ENCODE measurements at places on chromosomes 6 and 20. TPM values are rescaled to one million over a fixed set of nuclear protein-coding genes. Genes with fewer than 3 reads are reported as not detected.

Gene RALGAPA2
- total RNA-seq, result 22.1 TPM

GRCh38 chr20:54794110-54794509, 318.7 kb downstream of the DOK5 start:
- DNase-seq, result no peak

DNA sequence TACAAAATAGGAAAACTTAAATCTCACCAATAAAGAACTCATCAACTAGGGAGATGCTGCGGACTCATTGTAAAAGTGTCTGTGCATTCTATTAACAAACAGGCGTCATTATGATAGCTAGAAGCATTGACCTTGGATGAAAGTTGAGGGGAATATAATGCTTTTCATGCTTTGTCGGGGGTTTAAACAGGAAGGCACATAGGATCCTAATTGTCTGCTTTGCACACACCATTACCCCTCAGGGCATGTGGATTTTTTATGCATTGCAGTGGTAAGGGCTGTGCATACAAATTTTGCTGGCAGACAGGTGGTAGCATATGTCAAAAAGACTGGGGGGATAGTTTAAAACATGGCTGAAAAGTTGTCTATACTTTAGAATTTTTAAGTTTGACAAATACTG, 447.9 kb upstream of the PLCB4 start:
- no peak for DNase-seq

Gene SPATS1
- total RNA-seq, result not detected

Gene TRIM31
- not detected for total RNA-seq

Gene PTCRA
- not detected for total RNA-seq

GRCh38 chr20:63873477-63873971, 8.5 kb downstream of the TPD52L2 start:
- DNase-seq, result no peak

Gene ARMC2
- 6.0 TPM for total RNA-seq

- no peak for DNase-seq
Observed at GRCh38 chr6:136483906-136484305, 66.3 kb downstream of the MAP7 start.

GRCh38 chr6:43308101-43308989, at the start of gene CRIP3:
CRIP3 (minus strand) TSS chr6:43308826; CDS start chr6:43308792, 34 bp downstream.
- peak; percentile 29 for DNase-seq

Gene RAET1L
- not detected for total RNA-seq

GRCh38 chr6:29982097-29982496, 39.8 kb downstream of the HLA-A start:
- DNase-seq, result no peak

GRCh38 chr6:81054036-81054435, 698.4 kb downstream of the TENT5A start:
- no peak for DNase-seq

GRCh38 chr6:151021896-151022295, 156.4 kb downstream of the MTHFD1L start:
- peak; percentile 61 for DNase-seq

DNA sequence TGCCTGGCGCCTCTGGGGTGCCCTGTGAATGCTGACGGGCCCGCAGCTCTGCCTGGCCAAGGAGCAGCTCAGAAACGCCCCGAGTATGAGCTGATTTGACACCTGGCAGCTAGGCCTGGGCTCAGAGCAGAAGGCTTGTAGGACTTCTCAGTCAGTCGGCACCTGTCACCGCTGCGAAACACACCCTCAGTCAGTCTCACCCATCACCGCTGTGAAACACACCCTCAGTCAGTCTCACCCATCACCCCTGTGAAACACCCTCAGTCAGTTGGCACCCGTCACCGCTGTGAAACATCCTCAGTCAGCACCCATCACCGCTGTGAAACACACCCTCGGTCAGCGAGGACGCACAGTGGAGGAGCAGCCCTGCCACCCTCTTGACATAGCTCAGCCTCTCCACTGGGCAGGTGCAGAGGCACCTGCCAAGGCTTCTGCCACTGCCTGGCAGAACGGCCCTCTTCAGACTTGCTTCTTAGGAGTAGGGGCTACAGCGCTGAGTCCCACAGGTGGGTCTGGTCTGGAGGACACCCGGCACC, 109.0 kb downstream of the PSMB1 start:
- no peak for DNase-seq

DNA sequence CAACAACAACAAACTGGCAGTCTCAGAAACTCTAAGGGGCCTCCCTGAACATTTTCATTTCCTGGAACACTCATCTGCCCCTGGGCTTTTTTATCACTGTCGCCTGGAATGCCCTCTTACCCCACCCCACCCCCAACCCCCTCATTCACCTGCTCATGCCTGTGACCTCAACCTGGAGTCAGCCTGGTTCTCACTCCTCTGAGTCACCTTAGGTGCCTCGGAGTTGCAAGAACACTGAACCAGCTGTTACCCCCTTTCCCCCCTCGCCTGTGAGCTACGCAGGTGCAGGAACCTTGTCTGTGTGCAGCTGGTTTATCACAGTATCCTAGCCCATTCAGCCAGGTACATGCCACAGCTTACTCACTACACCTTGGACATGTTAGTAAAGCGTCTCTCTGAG, 12.8 kb upstream of the SNAI1 start:
- DNase-seq, result no peak

Gene TBXT
- total RNA-seq, result not detected

DNA sequence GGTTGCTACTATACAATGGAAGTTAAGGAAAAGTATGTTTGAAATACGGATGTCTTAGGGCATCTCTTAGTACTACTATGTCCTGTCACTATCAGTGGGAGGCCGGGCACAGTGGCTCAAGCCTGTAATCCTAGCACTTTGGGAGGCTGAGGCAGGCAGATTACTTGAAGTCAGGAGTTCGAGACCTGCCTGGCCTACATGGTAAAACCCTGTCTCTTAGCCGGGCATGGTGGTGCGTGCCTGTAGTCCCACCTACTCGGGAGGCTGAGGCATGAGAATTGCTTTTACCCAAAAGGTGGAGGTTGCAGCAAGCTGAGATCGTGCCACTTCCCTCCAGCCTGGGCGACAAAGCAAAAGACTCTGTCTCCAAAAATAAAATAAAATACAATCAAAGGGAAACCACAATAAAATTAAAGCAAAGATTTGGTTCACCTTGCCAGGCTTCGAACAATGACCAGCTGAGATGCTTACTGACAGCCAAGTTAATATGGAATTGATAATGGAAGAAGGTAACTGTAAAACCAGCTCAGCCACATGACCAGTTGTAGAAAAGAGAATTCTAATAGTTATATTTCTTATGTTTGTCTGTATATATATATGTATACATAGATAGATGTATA, 6.5 kb downstream of the CD24 start:
- DNase-seq, result no peak

DNA sequence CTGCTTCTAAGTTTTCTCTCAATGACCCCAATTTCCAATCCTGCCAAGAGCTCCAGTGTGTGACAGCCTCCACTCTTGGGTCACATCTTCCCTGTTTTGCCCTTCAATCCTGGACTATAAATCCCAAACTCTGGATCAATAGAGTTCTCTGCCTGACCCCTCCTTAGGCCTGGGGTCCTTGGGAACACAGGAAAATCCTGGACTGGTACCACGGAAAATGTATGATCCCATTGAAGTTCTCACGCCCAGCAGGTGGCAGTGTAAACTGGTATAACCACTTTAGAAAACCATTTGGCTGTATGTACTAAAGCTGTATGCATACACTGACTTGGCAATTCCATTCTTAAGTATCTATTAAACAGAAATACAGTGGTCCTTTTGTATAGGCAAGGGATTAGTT, 98.0 kb downstream of the SNAP25 start:
- no peak for DNase-seq

- no peak for DNase-seq
Observed at GRCh38 chr6:166036316-166037095, 131.1 kb downstream of the TBXT start.

Gene OR2J2
- total RNA-seq, result not detected

Gene NCOA5
- total RNA-seq, result 28.4 TPM

DNA sequence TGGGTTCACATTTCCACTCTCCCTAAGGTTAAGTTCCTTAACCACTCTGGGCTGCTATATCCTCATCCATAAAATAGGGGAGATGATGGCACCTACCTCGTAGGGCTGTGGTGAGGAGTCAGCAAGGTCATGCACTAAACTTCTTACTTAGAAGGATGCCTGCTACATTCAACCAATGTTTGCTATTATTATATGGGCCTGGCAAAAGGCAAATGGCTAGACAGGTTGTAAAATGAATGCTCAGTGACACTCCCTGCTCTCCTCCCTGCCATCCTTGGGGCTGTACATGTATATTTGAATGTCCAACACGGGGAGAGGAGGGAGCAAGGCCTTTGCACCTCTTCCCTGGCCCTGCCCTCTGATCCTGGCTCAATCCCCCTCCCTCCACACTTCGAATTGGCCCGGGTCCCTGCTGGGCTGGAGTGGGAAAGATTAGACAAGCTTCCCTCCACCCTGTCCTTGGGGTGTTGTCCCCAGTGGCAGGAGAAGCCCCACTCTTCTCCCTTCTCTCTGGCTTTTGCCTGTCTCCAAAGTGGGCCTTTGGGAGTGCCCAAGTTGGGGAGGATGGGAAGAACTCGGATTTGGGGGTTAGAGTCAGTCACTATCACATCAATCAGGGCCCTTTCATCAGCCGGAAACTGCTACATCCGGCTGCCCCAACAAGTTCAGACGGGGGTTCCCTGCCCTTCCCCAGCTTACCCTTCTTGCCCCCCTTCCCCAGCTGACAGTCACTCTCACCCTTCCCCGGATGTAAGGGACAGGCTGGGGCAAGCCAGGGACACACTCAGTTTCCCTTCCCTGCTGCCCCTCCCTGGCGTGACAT, 36.3 kb upstream of the VEGFA start:
- DNase-seq, result no peak

DNA sequence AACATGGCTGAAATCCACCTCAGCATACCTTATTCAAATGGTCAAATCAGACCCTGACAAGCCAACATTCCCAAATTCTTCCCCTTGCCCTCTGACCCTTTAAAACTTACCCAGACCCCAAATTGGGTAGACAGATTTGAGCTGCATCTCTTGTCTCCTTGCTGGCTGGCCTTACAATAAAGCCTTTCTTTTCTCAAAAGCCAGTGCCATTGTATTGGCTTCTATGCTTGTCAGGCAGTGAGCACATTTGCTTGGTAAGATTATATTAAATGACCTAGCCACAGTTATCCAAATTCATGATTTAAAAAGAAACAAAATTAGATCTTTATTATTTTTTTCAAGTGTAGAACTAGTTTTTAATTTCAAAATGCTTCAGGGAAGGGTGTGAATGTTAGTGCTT, 67.8 kb upstream of the FAM83B start:
- DNase-seq, result no peak

GRCh38 chr6:21589352-21590345, 3.9 kb upstream of the SOX4 start:
- DNase-seq, result peak; percentile 91

DNA sequence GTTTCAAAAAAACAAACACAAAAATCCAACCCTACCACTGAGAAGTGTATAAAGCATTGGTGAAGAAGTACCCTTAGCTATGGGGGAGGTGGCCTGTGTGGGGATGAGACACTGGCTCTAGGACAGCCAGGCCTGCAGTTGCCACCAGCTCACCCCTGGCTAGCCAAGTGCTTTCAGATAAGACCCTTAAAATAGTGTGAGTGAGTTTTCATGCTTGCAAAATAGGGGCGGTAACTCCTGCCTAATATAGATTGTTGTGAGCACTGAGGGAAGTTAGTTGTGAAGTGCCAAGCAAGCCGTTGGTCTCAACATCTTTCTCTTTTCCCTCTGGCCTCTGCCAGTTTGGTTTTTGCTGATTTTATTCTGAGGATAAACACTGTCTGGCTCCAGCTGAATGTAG, 11.3 kb downstream of the PPP1R3G start:
- DNase-seq, result no peak

Gene KIAA1755
- total RNA-seq, result 4.4 TPM

Gene EYS
- total RNA-seq, result not detected

DNA sequence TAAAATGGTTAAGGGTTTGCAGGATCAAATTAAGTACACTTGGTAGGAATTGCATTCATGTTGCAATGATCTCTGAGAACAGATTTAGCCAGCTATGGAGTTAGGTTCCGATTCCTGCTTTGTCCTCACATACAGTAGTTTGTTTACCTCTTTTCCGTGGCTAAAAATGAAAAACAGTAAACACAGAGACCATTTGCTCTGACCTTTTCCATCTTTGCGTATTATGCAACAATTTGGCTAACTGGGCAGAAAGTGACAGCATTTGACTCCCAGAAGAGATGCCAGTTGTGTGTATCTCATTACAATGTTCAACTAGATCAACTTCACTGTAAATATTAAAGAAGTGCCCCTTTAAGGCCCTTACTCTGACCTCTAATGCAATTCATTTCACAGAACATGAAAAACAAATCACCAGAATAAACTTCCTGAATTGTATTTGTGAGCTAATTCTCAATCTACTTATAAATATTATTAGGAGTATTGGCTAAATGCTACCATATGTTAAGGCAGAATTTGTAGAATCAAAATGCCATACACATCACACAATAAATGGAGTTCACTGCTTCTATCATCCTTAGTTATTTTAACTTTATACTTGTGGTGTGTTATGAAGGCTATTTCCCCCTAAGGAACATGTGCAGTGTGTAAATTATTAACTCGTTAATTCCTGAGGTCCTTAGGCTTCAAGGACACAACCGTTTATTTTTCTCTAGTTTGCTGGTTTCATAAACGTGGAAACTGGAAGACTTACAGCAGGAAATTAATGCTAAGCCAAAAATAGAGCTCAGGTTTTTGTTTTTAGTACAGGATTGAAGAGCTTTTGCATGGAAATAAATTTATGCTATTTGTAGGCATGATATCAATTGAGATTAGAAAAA, 380.7 kb upstream of the CITED2 start:
- DNase-seq, result no peak

DNA sequence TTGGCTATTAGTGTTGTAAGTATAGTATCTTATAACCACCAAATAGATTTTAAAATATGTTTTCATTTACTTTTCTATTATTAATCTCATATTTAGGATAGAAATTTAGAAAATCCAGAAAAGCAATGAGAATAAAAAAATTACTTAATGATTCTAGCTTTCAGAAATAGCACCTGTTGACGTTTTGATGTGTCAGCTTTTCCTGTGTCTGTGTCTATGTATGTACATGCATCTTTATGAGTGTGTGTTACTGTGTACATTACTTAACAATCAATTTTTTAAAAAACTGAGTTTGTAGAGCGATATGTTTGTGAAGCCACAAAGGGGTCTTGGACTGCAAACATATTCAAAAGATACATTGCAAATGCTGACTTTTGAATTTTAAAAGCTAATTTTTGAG, 526.9 kb downstream of the BCKDHB start:
- DNase-seq, result no peak

- no peak for DNase-seq
Observed at GRCh38 chr20:4585104-4585753, 136.5 kb upstream of the PRND start.

DNA sequence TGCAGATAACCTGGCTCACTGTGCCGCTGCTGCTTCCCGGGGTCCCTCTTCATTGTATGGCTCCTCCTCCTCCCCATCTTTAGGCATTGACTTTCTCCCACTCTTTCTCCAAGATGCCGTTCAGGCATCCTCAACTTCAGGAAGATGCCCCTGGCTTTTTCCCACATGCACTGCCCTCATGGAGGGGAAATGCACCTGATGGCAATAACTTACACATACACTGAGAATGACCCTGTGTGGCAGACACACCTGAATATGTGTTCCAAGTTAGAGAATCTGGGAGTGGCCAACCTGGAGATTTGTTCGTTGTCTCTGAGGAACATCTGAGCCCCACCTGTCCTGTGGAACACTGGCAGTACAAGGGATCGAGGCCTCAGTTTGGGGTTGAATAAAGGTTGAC, 273.9 kb upstream of the CHD6 start:
- DNase-seq, result no peak
